Activated CD8-positive, alpha-beta memory T cell treated with anti-CD3 and anti-CD28 coated beads for 4 hours (primary cell): ENCODE measurements at places on chromosomes 2 and 18.

DNA sequence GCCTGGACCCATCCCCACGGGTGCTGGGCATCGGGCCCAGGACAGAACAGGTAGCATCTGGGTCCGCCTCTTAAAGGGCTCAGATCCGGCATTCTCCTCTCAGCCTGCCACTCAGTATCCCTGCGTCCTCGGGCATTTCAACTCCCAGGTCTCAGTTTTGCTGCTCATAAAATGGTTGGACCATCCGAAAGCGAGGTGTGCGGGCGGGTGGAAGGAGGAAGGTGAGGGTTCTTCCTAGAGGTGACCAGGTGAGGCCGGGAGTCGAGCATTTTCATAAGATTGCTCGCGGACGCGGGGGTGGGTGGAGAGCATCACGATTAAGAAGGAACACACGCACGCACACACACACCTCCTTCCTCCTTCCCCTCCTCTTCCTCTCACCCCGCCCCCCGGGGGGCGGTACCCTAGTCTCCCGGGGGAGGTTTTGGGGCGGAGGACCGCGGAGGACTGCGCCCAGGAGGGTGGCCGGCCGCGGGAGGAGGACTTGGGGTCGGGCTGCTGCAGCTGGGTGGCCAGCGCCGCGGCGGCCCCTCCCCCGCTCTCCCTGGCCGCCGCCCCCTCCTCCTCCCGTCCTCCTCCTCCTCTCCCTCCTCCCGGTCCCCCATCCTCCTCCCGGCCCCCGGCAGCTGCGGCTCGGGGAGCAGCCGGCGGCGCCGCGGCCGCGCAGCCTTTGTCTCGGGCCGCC, 97.9 kb upstream of the GPR45 start:
- DNase-seq: no peak

DNA sequence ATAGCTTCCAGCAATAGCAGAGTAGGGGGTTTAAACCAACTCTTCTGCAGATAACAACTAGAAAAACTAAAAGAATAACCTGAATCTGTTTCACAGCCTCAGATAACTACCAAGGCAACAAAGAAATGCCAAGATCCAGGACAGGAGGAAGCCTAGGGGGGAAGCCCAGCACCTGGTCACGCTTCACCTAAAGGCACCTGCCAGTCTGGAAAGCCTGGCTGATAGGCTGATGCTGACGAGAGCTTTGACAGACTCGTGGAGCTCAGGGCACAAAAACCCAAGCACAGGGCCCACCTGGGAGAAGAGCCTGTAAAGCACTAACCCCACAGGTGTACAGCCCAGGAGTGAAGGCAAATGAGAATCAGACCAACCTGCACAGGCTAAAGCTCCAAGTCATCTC, 22.6 kb downstream of the EIPR1 start:
- no peak for DNase-seq

DNA sequence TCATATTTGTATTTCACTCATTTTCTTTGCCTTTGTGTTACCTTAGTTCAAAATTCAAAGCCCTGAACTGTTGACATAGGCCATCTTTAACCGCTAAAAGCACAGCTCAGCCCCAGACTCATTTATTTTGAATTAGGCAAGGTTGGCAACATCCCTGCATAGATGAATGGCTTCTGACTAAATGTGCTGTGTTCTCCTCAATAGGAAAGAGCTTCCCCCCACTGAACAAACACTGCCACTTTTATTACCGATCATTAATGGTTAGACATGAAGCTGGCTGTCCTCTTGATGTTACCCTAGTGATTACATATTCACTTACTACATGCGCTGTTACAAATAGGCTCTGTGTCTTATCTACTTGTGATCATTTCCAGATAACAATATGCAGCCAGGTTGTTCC, 170.7 kb downstream of the ADCYAP1 start:
- DNase-seq: no peak

GRCh38 chr18:12998332-12999060, 7.3 kb downstream of the CEP192 start:
- no peak for DNase-seq

DNA sequence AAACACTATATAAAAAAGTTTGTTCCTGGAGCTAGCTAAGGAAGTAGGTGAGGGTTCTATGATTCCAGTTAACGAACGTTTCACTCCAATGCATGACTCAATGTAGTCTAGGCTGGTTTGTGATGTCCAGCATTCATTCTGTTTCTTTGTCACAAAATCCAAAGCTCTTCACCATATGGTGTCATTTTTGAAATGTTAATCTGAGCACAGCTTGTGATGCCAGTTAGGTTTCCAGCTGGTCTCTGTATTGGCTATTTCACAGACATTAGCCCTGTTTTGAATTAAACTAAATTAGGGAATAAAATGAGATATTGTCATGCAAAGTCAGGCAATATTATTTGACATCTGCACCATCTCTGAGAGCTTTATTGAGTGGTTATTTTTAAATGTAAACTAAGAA, 159.4 kb downstream of the RBM43 start:
- DNase-seq: no peak

DNA sequence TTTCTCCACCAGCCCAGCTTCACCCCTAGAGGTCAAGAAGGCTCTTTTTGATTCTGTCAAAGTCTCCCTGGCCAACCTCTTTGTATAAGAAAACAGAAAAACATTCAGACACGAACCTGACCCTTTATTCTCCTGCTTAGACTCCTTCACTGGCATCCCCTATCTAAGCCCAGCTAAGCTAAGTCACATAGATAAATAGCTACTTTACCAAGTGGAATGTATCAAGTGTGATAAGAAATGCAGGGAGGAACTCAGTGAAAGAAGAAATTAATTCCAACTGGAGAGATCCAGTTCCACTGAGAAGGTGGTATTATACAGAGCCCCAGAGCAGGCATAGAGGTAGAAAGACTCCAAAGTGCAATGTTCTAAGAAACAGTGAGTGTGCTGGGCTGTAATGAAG, 489.5 kb downstream of the TNS1 start:
- DNase-seq: no peak

- DNase-seq: no peak
These were observed 36.7 kb downstream of the NDUFAF7 start for GRCh38 chr2:37268111-37268510.

- no peak for DNase-seq
These were observed 103.9 kb upstream of the UBE2E3 start for GRCh38 chr2:180876506-180876905.

- DNase-seq: no peak
These were observed 33.9 kb downstream of the ADCY3 start for GRCh38 chr2:24886126-24886501.

- no peak for DNase-seq
These were observed 41.9 kb downstream of the PRKD3 start for GRCh38 chr2:37282746-37283145.

GRCh38 chr2:233118648-233119000, 58.5 kb downstream of the INPP5D start:
- DNase-seq: no peak

DNA sequence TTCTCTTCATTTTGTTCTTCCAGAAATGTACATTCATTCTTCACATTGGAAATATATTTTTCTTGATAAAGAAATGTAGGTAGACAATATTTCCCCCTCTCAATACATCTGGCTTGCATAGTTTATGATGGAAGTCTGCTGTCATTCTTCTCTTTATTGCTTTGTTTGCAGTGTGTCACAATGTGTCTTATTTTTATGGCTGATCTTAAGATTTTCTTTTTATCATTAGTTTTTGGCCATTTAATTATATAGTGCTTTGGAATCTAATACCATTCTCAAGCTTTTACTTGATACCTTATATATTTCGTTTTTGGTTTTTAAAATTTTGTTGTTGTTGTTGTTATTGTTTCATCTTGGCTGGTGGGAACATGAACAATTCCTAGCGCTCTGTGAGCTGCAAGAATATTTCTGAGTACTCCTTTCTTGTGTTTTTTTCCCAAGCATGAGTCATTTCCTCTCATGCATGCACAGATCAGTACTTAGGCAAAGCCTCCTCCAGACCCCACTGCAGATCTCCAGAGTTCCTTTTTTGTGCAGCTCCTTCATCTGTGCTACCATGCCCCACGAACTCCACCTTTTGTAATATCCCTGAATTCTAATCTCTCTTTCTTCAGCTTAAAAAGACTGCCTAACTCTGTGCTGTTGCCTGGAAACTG, 13.7 kb upstream of the MMADHC start:
- DNase-seq: no peak

GRCh38 chr2:51997571-51997970, 965.6 kb upstream of the NRXN1 start:
- no peak for DNase-seq

GRCh38 chr2:238573065-238573778, 146.5 kb downstream of the ASB1 start:
- DNase-seq: no peak

DNA sequence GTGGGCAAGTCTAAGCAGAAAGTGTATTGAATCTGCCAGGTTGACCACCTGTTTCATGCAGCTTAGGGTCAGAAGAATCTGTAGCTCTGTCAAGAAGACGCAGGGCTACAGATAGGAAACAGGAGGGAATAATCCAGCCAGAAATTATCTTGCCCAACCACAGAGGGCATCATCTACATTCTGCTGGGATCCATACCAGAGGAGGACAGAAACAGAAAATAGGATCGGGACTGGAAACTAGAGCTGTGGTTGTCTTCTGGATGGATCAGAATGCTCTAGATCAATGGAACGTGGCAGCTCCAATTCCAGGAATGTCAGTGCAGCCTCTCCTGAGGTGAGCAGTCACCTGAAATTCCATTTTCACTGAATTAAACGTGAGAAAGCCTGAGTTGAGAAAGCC, 3.6 kb downstream of the SPATA3 start:
- DNase-seq: no peak

DNA sequence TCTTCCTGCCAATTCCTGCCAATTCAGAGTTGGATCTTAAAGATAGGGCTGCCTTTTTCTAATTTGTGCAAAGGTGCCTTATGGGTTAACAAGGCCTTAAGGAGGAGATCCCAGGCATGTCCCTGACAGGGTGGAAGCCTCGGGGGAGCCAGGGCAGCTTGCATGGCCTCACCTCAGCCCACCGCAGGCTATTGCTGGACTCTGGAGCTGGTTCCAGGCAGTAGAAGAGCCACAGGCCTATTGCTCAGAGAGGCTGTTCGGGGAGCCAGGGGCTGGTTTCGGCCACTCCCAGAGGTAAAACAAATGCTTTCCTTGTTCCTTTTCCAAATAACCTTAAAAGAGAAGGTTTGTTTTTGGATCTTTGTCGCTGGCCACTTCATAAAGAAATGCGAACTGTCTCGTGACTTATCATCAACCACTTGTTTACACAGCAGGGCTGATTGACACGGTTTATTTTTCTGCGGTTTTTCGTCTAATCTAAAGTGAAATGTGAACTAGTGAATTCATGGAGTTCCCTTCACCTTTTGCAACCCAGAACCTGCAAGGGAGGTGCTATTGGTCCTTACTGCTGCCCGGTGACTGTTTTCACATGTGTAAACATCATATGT, 108.6 kb downstream of the APOB start:
- DNase-seq: no peak

DNA sequence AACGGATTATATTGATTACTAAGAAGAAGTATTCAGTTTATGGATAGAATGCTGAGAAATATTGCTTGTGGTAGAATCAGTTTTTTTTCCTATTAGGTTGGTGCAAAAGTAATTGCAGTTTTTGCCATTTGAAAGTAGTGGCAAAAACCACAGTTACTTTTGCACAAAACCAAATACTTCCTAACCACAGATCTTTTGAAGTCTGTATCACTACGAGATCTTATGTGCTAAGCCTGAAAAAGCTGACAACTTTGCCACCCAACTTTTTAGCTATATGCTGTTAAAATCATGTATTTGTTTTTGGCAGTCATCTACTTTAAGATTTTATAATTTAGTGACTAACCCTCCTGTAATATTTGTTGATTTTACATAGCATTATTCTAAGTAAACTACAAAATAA, 24.6 kb downstream of the DNAJC10 start:
- no peak for DNase-seq

DNA sequence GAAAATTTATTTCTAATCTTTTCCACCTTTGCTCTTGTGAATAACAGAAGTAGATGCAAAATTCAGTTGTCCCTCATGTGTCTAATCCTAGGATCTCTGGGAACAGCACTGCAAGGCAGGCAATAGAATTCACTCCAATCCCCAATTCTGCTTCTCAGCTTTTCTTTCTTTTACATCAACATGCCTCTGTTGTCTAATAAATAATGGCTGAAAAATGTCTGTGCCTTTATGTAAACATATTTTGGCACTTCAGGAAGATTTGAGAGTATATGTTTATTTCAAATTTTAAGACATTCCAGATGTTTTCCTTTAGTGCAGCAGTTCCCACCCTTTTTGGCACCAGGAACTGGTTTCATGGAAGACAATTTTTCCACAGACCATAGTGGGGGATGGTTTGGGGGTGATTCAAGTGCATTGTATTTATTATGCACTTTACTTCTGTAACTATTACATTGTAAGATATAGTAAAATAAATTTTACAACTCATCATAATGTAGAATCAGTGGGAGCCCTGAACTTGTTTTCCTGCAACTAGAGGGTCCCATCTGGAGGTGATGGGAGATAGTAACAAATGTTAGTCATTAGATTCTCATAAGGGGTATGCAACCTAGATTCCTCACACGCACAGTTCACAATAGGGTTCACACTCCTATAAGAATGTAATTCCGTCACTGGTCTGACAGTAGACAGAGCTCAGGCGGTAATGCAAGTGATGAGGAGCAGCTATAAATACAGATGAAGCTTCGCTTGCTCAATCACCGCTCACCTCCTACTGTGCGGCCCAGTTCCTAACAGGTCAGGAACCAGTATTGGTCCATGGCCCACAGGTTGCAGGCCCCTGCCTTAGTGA, 590.3 kb upstream of the CNTNAP5 start:
- DNase-seq: no peak

- DNase-seq: no peak
These were observed 86.7 kb downstream of the LONRF2 start for GRCh38 chr2:100235581-100235980.

DNA sequence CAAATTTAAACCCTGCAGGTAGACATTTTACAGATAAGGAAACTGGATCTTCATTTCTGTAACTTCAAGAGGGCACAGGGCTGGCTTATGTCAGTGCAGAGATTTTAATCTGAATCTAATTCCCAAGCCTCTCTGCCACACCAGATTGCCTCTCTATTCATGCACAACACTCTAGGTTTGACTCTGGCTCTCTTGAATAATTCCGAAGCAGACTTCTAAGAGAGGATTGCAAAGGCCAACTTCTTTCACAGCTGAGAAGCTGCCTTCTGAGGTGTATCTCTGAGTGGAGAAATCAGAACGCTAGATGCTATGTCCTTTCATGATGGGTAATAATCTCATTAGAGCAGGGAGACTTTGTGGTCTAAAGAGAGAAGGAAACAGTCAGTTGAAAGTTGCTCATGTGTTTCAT, 20.1 kb upstream of the MGAT5 start:
- no peak for DNase-seq

DNA sequence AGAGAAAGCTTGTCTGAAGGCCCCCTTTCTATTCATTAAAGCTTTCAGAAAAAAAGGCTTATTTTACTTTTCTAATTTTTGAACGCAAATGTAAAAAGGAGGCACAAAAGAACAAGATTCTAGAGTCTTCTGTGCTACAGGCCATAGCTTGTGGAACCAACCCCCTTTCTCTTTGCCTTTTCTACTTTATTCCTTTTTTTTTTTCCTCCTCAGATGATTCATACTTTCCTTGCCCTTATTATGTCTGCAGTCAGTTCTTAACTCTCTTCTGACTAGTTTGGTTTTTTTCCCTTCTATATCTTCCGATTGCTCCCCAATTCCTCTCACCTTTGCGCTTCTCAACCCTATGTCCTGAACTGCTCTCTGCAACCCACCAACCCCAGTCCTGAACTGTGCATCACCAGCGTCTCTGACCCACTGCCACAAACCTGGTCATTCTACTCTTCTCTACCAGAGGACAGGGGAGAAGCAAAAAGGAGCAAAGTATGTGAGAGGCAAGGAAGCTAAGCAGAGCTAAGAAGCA, 56.9 kb upstream of the WIPF1 start:
- DNase-seq: no peak
